Right hindlimb (tissue), 1 donor: ENCODE measurements at places on chromosomes 7 and 10.

DNA sequence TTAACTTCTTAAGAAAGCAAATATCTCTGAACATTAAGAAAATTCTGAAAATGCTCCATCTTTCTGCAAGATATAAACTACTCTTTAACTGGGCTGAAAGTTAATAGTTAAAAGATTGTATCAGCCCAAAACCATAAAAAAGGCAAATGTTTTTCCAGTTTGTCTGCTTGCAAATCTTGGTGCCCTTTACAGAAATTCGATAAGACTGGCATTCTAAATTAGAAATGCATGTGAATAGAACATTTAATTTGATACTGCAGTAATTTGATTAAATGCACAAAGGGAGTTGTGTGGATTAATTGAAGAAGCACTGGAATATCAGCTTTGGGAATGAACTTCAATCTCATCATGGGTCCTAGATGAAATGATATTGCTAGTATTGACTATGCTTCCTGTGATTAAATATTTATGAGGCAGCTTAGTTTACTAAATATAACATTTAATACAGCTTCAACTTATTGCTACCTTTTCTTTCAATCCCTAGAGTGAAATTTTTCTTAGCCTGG lies 78.4 kb downstream of the IQUB start:
- no peak for DNase-seq

- no peak for DNase-seq
These were observed 75.5 kb upstream of the KAT6B start for GRCh38 chr10:74750848-74751274.

- DNase-seq = no peak
These were observed 215.6 kb upstream of the CHRM2 start for GRCh38 chr7:136652635-136653370.

DNA sequence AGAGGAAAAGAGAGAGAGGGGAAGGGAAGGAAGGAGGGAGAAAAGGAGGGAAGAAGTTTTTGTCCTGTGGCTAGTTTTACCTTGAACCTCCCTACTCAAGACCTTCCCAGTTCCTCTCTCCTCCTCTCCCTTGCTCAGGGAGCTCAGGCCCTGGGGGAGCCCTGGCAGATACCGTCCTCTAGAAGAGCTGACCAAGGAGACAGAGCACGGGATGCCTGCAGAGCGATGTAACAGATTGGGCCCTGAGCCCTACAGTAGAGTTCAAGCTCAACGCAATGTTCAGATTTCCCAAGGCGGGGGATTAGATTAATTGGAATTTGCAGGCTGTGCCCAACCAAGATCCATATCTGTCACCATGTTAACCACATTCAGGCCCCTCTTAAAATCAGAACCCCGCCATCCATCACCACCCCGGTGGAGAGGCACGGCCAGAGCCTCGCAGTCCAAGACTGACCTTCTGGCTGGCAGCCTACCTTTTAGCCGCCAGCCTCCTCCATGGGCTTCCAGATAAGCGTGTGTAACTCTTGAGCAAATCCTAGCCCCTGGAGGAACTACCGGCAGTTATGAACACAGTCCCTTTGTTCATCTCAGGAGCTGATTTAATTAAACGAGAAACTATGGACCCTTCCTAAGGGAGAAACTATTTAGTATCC lies 70.6 kb downstream of the KCNMA1 start:
- no peak for DNase-seq

DNA sequence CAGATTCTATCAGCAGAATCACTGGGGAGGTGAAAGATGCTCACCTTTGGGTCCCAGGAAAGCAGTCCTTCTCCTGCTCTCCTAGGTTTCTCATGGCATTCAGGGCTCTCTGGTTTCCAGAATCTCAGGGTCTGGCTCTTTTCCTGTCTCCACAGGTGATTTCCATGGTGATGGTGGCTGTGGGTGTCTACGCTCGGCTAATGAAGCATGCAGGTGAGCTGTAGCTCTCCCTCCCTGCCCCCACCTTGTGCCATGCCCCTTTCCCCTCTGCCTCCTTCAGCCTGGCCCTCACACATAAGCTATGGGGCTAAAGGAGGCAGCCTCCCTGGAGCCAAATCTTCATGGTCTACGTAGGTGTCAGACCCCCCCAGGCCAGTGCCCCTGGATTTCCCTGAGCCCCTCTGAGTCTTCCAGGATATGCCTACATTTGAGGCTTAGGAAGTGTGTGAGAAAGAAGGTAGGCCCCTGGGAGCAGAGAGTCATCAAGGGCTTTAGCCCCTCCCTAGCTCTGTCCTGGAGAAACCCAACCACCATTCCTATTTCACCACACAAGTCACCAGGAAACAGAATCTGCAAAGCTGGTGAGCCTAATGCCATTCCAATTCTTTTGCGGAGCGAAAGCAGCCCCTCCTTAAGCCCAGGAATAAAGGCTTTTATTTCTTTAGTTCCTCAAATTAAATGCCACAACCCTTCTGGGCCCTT lies 17.2 kb downstream of the TSPAN33 start:
- no peak for DNase-seq

DNA sequence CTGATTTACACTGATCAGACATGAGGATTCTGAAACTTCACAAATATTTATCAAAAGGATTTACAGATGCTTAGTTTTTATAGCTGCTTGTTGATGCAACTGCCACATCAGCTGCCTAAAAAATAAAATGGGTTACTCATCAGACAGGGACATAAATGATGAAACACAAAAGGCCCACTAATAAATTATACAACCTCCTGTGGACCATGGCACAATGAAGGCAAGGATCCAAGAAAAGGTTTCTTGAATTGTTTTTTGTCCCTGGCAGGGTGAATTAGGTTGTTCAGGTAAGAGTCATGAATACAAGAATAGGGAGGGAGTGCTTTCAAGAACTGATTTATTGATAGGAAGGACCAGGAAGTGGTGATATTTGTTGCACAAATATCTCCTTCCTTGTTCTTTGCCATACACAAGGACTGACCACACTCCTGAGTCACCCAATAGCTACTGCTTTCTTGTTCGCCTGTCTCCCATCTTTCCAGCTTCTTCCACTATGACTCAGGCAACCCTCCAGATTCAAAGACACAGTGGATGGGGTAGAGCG lies 234.5 kb downstream of the AHR start:
- DNase-seq = no peak

- DNase-seq = no peak
These were observed 973.5 kb downstream of the ANKRD7 start for GRCh38 chr7:119197877-119198527.

DNA sequence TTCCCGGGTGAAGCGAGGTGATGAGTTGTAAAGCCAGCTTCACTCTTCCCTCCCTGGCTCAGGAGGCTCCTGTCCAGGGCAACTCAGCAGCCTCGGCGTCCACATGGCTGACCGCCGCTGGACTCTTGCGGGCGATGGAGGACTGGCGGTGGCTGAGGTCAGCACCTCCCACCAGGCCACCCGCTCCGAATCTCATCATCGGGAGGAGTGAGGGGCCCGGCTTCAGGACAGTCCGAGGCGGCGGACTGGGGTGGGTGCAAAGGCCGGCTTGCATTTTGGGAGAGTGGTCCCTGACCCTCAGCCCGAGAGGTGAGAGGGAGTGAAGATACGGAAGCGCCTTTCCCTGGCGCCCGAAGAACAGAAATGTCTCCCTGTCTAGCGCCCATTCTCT lies 759 bp downstream of the DNAJB12 start:
- no peak for DNase-seq

GRCh38 chr10:120572307-120572706 lies 115.3 kb downstream of the PLPP4 start:
- DNase-seq = no peak

GRCh38 chr10:67664942-67665341 lies 31.1 kb downstream of the CTNNA3 start:
- DNase-seq = no peak

GRCh38 chr7:23349484-23350157 lies 50.5 kb downstream of the MALSU1 start:
- DNase-seq = no peak

GRCh38 chr10:2927958-2928840 lies 139.1 kb upstream of the PFKP start:
- DNase-seq = peak; percentile 61

DNA sequence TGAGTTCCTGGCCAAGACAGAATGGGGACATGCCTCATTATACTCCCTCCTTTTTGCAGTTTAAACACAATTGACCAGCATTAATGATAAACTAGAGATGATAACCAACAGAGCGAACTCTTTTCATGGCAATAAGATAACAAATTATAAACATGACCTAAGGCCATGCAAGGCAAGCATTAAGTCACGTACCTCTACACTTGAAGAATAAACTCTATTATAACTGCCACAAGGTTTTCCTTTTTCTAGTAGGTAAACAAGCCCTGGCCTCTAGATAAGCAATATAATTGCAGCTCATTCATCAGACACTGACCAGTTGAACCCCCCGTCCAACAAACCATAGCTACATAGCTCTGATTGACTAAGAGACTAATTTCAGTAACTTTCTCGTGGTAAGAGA lies 767.0 kb downstream of the GRM8 start:
- DNase-seq = no peak

GRCh38 chr7:363626-364025 lies 73.7 kb downstream of the FOXL3 start:
- DNase-seq = no peak

GRCh38 chr7:105643384-105643783 lies 62.1 kb upstream of the EFCAB10 start:
- peak; percentile 47 for DNase-seq

DNA sequence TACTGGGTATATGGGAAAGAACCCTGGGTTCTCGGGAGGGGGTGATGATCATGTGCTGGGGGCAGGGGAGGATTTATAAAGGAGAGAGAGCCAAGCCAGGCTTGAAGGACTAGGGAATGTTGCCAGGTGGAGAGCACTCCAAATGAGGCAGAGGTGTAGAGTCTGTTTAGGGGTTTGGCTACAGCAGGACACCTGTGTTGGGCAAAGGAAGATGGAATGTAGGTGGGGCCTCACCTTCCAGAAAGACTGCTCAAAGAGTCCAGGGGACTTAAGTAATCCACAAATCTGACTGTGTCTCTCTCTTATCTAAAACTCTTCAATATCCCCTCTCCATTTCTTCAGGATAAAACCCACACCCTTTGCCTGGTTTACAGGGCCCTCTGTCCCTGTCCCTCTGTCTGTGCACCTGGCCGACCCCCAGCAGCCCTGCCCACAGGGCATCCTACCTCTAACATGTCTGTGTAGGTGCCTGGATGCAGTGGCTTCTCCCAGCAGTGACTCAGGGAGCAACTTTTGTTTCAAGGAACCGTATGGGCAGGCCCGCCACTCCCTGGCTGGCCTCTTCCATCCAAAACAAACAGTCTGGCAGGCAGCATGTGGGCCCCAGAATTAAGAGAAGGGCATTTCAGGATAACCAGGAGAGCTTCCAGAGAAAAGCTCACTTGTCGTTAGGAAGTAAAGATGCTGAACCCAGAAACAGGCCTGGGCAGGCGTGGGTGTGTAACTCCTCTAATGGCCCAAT lies 10.6 kb upstream of the PLEKHA1 start:
- no peak for DNase-seq
